ENCODE measurements at places on chromosomes 6 and 20.
A peak's percentile ranks its signal among the peaks of the same experiment; 100 is the strongest.

DNA sequence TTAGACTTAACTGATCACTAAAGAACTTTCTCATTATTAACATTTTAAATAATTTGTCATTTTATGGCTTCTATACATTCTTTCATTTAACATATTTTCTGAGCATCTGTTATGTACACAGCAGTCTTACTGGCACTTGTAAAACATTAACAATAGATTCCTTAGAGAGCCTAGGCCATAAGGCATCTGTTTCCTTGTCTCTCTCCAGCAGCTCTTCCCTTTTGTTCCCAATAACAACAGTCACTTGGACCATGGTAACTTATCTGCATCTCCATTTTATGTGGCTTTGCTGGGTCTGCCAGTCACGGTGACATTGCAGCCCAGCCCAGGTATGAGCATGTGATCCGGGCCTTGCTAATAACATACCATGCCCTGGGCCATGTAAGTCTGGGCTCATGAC is 11.7 kb upstream of the TASP1 start:
- no peak for ATAC-seq

GRCh38 chr6:75931011-75931680 is 141.3 kb downstream of the IMPG1 start:
- ATAC-seq = no peak

DNA sequence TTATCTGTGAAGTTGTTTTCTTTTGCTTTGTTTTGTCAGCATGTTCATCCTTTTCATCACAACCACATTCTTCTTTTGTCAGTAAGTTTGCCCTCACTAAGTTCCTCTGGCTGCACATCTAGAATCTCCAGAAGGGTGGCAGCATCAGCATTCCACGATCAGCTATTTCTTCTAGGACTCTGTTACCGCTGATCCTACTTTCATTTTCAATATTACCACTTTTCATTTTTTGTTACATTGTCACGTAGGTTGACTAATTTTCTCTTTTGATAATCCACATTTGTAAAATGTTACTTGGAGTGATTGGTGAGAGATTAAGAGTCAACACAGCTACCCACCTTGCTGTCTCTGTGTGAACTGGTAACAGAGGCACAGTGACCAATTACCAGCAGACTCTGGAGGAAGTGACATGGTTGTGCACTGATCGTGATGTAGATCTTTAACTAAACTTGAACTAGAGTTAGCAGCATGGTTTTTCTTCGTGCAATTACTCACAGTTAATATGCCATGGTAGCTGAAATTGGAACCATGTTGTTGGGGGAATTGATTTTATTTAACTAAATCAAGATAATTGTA is 307.9 kb upstream of the SLC35B3 start:
- ATAC-seq = no peak

DNA sequence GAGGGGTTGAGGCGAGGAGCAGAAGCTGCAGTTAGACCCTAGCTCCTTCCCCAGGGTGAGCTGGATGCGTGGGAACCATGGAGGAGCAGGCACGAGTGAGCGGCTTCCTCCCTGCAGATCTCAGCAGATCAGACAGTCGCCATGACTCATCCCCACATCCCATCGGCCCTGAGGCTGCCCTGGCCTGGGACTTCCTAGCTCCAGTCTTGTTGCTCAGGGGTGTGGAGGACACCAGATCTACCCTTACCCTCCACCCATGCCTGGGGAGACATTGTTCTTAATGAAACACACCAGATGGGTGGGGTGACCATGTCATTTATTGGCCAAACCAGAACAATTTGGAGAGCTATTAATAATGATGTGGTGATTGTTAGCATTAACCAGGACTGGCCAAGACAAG is 36.3 kb upstream of the TGM2 start:
- ATAC-seq = peak; percentile 90

GRCh38 chr6:84425971-84426705 is 198.7 kb upstream of the CEP162 start:
- ATAC-seq = no peak

- ATAC-seq = no peak
These were observed 93.6 kb downstream of the STXBP5 start for GRCh38 chr6:147297663-147298316.

- ATAC-seq = no peak
These were observed 40.3 kb upstream of the XRN2 start for GRCh38 chr20:21262812-21263211.

- ATAC-seq = no peak
These were observed 118.6 kb downstream of the PLCB1 start for GRCh38 chr20:8250539-8251200.

DNA sequence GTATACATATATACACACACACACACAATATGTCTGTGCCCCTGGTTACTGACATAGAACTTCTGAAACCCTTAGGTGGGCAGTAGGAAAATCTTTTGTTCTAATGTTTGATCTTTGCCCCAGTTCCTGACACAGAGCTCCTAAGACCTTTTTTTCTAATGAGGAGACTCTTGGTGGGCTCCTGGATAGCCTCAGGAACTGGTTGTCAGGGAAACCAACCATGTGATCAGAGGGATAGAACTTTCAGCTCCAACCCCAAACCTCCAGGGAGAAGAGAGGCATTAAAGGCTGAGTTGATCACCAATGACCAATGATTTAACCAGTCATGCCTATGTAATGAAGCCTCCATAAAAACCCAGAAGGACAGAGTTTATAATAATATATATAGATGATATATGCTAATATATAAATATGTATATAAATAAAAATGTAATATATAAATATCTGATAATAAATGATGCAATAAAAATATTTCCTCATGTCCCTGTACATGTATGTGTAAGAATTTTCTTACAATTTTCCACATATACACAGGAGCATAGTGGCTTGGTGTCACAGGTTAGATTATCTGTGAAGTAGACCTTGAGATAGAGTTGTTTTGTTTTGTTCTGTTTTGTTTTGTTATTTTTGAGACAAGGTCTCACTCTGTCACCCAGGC is 93.3 kb downstream of the GPX5 start:
- ATAC-seq = no peak

DNA sequence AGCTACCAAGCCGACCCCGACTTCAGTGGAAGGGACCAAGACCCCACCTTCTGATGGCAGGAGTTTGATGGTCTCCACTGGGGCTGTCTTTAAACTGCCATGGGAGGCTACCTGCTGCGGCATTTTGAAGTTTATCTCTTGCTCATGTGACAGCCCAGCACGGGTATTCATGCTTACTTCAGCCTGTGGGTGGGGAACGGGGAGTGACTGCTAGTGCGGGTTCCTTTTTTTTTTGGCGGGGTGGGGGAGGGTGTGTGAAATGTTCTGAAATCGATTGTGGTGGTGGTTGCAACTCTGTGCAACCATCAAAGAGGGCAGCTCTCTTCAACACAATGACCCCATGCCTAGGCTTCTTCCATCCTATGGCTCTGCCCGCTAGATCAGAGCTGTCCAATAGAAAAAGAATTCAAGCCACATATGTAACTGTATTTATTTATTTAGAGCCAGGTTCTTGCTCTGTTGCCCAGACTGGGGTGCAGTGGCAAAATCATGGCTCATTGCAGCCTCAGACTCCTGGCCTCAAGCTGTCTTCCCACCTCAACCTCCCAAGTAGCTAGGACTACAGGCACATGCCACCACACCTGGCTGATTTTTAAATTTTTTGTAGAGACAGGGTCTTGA is 53.7 kb downstream of the PPP1R16B start:
- no peak for ATAC-seq

- no peak for ATAC-seq
These were observed 96.9 kb upstream of the BTBD3 start for GRCh38 chr20:11820838-11821237.

GRCh38 chr6:158121335-158121734 is 46.7 kb downstream of the SERAC1 start:
- ATAC-seq = no peak

- ATAC-seq = no peak
These were observed 83.5 kb downstream of the TRERF1 start for GRCh38 chr6:42368181-42368580.

- no peak for ATAC-seq
These were observed 24.0 kb downstream of the HBS1L start for GRCh38 chr6:135030532-135031178.

DNA sequence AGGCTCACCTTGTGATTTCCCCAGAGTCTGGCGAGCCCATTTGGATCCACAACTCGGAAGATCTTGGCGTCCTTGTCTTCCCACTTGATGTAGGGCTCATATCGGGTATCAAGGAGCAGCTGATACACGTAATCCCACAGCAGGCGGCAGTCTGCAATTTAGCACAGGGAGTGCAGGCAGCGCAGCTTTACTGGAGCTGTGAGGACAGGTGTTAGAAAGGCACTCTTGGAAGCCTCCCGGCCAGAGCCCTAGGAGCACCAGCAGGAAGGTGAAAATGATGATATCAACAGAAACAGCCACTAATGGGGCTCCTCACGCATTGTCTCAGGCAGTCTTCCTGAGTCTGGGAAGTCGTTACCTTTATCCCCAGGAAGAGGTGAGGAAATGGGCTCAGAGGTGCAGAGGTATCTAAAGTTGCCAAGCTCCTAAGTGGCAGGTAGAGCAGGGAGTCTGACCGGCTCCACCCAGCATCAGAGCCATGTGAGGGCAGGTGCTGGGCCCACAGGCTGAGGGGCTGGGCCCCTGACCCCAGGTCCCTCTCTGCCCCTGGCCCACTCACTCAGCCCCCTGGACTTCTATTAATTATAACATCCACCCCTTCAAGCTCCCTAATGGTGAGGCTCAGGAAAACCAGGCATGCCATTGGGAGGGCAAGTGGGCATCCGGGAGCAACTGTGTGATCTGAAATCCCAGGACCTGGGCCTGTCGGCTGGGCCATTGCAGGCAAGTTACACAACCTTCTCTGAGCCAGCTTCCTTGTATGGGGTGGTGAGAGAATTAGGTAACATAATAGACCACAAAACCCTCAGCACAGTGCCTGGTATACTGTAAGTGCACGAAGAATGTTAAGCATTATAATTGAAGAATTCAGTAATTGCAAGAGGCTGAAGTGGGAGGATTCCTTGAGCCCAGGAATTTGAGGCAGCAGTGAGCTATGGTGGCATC is 18.3 kb downstream of the ETV7 start:
- ATAC-seq = peak; percentile 89

- no peak for ATAC-seq
These were observed 64.0 kb upstream of the TFB1M start for GRCh38 chr6:155378276-155378675.

DNA sequence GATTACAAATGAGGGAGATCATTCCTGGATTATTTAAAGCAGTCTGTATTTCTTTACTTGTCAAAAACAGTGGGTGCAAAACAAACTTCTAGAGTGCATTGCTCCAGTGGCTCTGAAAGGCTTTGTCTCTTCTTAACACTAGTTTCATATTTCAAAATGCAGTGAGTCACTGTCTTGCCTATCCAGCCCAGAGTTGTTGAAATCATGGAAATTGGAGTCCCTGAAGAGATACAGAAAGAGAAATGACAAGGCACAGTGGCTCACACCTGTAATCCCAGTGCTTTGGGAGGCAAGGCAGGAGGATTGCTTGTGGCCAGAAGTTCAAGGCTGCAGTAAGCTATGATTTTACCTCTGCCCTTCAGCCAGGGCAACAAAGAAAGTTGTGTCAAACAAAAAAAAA is 11.3 kb downstream of the SLC2A12 start:
- ATAC-seq = peak; percentile 88

Measured in SK-N-SH treated with all-trans-retinoic acid at 6 μM for 48 hours (cell line).